Anterior cingulate cortex (tissue), 58 donors: ENCODE measurements at places on chromosomes 13 and 19.

DNA sequence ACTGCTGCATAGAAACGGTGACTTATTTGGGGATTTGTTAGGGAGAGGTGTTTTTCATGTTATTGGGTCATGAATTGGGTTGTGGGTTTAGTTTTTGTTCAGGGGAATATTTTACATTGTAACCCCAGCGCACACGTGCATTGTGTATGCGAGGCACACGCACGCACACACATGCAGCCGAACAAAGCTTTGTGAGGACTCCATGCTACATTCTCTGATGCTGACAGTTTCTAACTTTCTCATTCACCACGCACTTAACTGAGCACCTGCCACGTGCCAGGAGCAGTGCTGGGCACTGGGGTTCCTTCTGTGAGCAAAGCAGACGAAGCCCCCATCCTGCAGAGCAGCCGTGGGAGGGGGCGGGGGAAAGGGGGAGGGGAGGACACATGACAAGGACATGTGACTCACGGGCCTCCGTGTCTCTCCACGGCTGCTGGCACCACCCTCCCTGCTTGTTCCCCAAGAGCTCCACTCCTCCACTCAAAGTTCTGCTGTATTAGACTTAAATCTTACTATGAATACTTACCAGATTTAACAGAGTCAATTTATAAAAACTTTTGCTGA, 55.6 kb downstream of the SLC7A9 start:
- no peak for DNase-seq

DNA sequence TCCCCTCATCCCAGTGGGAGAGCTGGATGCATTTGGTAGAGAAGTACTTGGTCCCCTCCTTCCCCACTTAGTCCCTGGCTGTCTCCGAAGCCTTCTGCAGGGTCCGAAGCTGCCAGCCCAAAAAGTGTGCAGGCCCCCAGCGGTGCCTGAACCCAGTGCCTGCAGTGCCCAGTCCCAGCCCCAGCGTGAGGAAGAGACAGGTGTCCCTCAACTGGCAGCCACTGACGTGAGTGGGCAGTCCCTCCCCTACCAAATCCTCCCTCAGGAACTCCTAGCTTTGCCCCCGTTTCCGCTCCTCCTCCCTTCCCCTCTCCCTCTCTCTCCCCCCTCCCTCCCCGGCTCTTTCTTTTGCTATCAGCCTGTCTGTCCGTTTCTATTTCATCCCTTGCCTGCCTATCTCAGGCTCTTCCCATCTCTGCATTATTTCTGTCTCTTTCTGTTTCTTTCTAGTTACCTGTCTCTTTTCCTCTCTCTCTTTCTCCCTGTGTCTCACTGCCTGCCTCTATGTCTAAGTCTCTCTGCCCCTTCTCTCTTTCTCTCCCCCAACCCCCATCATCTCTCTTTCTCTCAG, 1.8 kb upstream of the LTBP4 start:
- DNase-seq: no peak

DNA sequence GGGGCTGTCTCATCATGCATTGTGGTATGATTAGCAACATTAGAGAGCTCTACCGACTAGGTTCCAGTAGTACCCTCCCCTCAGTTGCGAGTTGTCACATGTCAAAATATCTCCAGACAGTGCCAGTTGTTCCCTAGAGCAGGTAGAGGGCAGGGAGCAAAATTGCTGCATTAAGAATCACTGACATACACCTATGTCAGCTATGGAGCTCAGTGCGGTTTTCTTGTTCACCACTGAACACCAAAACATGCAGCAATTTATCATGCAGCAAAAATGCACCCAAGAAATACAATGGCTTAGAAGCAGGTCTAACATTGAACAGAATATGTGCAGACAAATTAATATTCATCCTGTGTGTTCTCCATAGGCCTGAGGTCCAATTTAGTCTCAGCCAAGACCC, 186.9 kb upstream of the STARD13 start:
- DNase-seq: no peak

GRCh38 chr13:38661010-38661675, 25.7 kb upstream of the FREM2 start:
- no peak for DNase-seq

- DNase-seq: no peak
These were observed 267.3 kb downstream of the FGF9 start for GRCh38 chr13:21938168-21938567.

DNA sequence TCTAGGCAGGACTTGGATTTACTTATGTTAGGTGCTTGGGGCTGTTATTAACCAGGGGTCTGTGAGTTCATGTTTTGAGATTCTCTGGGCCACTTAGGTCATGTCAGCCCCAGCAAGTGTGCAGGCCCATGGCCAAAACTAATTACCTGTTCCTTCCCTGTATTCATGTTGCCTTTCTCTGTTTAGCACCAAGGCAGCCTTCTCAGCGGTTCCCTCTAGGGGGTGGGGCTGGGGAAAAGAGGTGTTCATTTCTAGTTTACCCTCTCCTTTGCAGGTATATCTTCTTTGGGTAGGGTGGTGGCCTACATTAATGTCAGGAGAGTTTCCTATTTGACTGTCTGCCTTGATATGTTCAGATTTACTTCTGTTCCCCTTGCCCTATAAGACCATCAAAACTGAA, 61.7 kb downstream of the PDS5B start:
- no peak for DNase-seq

GRCh38 chr19:53519446-53519845, 18.5 kb upstream of the ZNF331 start:
- no peak for DNase-seq

- no peak for DNase-seq
These were observed 874.8 kb upstream of the SLITRK6 start for GRCh38 chr13:86673931-86674431.

DNA sequence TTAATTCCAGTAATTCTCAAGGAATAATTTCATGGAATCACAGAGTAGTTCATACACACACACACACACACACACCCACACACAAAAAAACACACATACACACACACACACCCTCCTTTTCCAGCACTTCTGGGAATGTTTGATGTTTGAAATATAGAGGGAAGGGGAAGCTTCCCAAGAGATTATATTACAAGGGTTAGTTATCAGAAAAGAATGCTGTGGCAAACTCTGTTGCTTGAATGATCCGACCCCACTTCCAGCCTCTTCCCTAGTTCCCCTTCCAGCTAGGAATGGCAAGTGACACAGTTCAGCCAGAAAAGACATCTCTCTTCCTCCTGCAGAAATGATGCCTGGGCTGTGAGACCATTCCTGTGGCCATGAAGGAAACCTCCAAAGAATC, 49.9 kb downstream of the KCTD12 start:
- no peak for DNase-seq

GRCh38 chr13:19862481-19863313, 752 bp downstream of the ZMYM5 start:
- DNase-seq: peak; percentile 33

DNA sequence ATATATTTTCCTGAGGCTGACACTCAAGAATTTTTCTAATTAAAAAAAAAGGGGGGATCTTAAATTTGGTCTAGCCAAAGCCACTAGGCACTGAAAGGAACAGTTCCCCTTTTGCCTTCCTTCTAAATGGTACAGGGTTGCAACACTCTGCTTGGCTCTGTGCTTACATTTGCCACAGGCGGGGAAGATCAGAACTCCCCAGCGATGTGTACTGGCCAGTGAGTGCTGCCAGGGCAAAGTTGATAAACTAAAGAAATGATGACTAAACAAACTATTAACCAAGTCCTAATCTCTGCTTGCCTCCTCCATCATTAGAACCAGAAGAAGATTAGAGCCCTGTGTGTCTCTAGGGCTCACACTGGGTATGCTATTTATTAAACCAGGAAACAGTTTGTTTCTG, 75.3 kb upstream of the SCEL start:
- DNase-seq: no peak

GRCh38 chr19:5006201-5006600, 37.3 kb downstream of the KDM4B start:
- no peak for DNase-seq

- DNase-seq: no peak
These were observed 754 bp downstream of the MAMSTR start for GRCh38 chr19:48718711-48719231.

GRCh38 chr13:47929156-47929555, 71.9 kb downstream of the SUCLA2 start:
- no peak for DNase-seq

DNA sequence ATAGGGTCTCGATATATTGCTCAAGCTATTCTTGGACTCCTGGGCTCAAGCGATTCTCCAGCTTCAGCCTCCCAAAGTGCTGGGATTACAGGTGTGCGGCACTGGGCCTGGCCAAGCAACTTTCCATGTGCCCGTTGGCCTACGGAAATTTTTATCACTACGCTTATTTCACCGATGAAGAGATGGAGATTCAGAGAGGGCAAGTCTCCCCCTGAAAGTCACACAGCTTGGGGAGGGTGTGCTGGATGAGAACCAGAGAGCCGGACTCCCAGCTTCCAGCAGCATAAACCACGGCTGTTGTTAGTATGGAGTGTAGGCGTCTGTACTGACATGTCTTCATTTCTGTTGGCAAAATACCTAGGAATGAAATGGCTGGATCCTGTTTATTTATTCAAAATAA, 11.8 kb upstream of the GNA11 start:
- DNase-seq: no peak

DNA sequence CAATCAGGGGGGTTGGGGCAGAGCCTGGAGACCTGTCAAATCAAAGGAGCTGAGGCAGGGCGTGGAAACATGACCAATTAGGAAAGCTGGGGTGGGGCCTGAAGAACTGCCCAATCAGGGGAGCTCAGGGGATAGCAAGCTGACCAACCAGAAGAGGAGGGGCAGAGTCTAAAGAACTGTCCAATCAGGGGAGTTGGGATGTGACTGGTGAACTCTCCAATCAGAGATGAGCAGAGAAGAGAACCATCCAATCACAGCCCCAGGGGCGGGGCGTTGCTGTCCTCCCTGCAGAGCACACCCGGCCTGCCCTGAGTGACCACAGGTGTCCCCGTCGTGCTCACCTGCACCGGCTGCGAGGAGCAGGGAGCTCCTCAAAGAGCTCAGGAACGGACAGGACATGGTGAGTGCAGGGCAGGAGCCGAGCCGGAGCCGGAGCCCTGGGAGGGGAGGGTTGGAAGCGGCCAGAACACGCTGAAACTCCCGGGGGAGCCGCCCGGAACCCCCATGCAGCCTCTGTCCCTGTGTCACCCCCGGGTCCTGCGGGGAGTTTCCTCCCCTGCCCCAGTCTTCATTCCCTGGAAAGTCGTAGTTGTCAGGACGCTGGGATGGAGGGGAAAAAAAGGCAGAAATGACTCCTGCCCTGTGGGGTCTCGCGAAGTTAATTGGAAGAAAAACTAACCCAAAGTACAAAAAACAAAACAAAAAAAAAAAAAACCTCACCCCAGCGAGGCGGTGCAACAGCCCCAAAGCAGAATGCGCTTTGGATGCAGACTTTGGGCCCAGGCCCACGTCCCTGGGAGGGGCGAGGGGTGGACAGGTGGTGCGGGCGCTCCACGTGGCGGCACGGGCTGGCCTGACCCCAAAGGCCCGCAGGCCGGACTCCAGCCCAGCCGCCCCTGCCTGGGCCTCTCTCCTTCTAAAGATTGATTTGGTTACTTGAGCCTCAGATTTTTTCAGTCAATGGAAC, at the start of gene ZNF556:
ZNF556 (plus strand) TSS at position 311 of the 967 bp plus-strand sequence; CDS start at position 398, 87 bp downstream.
- DNase-seq: no peak

DNA sequence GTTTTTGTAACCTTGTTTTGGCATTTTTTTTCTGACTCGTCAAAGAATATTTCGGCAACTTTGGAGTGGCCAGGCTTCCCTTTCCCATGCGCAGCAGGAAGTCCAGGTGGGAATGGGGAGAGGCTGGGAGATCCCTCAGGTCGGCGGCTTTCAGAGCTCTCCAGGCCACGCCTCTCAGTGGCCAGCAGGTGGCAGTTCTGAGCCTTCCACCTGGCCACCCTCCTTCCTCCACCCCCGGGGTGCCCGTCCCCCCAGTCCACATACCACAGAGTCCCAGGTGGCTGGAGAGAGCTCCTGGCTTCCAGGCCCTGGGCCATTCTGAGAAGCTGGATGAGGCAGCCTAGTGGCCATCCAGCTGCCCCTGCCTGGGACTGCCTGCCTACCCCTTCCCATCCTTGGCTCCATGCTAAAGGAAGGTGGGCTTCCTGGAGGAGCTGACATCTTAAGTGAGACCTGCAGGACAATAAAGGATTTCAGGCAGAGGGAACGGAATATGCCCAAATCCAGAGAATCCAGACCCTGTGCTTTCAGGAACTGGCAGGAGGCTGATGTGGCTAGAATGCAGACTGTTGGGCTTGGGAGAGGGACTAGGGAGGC, 46.3 kb downstream of the CCNE1 start:
- no peak for DNase-seq

DNA sequence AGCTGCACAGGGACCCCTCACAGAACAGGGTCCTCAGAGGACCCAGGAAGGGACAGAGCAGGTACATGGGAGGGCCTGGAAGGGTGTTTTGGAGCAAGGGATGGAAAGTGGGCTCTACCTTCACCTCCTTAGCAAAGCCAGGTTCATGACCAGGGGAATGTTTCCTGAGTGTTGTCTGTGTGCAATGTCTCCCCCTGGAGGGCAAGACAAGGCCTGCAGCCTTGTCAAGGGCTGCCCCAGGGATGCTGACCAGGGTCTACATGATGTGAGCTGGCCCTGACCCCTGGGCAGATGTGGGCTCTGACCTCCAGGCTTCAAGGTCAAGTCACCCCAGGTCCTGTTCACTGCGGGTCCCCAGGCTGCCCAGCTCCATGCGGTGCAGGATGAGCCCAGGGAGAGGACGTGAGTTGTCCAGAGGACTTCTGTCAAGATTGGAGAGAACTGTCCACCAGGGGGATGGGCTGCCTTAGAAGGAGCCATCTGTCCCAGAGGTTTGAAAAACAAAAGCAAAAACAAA, 1.0 kb upstream of the CEACAM1 start:
- DNase-seq: peak; percentile 36

- DNase-seq: no peak
These were observed 537.4 kb downstream of the MYO16 start for GRCh38 chr13:109166804-109167203.

- DNase-seq: no peak
These were observed 10.2 kb downstream of the PPP2R1A start for GRCh38 chr19:52200044-52200443.
